ENCODE measurements at places on chromosomes 12 and 14.

- DNase-seq, result no peak
Observed at GRCh38 chr12:55700255-55701018, 7.3 kb downstream of the ITGA7 start.

DNA sequence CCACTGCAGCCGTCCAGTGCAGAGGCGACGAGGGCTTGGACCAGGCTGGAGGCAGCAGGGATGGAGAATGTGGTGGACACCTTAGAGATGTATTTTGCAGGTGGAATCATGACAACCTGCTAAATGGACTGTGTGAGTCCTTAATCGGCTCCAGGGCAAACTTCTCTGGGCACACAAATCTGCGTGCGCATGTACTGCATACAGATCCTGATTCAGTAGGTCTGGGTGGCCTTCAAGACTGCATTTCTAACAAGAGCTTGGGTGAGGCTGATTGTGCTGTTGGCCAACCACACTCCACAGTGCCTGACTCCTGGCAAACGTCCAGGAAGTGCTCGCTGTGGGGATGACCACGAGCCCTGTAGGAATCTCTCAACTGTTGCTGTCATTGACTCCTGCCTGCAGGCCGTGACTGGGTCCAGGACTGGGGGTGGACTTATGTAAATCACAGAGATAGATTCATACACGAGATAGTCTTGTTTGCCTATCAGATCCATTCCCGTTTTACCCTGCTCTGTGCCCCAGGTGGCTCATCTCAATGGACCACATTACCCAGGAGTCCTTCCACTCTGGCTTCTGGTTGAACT is 27.2 kb downstream of the JDP2 start:
- no peak for DNase-seq

DNA sequence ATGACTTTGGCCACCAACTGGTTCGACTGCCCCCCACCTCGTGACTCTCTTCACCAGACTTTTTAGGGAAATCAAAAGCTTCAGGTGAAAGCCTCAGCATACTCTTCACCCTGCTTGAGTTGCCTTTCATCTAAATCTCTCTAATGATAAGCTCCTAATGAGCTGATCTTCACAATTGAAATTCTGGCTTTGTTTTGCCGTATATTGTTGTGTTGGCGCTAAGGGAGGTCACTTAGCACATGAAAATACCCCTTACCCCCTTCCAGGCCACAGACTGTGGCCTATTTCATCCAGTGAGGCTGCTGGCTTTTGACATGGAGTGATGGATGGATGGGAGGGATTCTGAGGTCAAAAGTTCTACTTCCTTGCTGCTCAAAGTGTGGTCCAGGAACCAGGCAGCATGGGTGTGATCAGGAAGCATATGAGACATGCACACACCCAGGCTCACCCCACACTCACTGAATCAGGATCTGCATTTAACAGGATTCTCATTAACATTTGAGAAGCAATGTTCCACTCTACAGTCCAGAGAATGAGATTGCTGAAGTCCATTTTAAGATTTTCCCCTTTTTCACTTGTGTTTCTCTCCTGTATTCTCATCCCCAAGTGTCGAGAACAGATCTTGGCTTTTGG is 131.4 kb downstream of the DACT1 start:
- no peak for DNase-seq

DNA sequence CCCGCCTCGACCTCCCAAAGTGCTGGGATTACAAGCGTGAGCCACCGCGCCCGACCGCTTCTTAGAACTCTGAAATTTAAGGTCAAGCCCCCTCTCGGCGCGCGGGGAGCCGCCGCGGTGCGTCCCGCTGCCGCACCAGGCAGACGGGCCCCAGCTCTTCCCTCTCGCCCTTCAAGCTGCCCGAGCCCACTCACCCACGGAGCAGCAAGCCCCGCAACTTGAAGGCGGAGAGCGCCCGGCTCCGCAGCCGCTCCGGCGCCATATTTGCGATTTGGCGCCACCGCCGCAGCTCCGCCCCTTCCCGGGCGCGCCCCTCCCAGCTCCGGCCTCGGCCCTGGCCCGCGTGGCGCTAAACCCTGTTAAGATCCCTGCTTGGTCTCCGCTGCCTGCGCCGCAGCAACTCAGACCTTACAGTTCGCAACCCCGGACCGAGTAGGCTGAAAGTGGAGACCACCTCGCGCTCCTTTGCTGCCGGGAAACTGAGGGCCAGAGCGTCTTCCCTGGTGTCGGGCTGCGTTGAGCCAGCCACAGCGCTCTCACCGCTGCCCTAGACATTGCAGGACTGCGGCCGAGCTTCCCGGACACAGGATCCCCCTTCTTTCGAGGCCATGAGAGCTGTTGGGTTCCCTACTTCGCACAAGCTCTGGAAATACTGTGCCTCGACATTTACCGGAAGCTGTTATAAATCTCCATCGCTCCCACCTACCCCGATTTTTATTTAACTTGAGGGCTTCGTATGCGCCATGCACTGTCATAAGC is at the start of gene POLE2:
TSS of gene POLE2 (minus strand) at position 273 of the 759 bp plus-strand sequence. CDS start at position 262, 11 bp downstream.
- peak; percentile 42 for DNase-seq

- no peak for DNase-seq
Observed at GRCh38 chr14:42187846-42188245, 581.2 kb downstream of the LRFN5 start.

DNA sequence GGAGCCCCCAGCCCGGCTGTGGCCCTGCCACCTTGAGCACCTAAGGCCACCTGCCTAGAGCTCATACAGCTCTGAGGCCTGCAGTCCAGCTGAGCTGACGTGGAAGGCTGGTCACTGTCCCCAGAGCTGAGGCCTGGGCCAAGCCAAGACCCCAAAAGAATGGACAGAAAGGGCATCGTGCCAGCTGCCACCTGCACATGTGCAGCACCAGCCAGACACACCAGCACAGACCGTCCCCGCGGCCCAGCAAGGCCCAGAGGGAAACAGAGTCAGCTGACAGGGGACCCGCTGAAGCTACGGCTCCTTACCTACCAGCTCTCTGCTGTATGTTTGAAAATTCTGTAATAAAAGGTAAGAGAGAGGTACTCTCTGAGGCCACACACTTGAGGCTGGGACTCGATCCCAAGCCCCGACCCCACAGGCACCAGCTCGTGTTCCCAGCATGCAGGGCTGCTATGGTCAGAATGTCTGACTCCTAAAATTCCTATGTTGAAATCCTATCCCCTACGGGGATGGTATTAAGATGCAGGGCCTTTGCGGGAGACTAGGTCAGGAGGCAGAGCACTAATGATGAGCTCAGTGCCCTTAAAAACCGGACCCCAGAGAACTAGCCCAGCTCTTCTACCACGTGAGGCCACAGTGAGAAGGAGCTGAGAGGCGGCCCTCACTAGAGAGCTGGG is 25.4 kb downstream of the BRF1 start:
- DNase-seq, result no peak

DNA sequence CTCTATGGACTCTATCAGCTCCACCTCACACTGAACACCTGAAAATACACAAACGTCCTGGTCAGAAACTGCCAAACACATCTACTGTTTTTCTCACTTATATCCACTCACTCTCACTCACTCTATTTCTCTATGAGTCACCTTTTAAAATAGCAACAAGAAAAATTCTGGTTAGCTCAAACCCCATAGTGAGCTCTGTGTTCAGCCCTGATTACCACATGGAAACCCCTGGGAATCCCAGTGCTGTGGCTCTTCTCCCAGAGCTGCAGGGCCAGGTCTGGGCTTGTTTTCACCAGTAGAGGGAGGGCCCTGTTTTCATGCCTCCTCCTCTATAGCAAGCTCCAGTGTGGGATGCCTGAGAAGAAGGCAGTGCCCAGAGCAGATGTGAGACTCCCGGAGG is 1126.1 kb downstream of the TMEM121 start:
- DNase-seq, result no peak

DNA sequence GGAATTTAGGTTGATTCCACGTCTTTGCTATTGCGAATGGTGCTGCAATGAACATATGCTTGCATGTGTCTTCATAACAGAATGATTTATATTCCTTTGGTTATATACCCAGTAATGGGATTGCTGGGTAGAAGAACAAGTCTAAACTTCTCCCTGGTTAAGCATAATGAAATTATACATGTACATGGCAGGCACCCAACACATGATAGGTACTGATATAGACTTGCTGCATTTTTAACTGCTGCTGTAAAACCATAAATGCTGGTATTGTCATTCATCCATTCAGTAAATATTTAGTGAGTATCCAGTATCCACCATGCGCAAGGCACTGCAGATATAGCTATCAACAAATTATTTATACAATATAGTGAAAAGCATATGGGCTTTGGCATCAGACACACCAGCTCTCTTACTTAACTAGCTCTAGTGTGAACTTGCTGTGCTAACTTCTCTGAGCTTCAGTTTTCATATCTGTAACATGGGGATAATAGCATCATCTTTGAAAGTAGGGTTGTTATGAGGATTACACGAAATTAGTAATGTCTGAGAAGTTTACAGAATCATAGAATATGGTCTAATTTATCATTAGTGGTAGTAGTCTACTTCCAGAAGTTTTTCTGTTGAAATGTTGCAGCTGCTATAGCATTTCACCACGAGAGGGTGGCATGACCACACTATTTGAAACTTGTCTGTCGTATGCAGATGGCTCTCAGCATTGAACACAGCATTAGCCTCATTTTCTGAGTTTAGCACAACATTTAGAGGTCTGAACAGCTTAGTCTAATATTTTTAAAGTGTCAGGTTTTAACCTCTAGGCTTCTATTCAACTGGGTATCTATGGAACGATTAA is 32.0 kb upstream of the SEL1L start:
- DNase-seq, result no peak

GRCh38 chr14:89276424-89276975 is 140.5 kb downstream of the FOXN3 start:
- DNase-seq, result peak; percentile 9

Measured in stimulated activated CD8-positive, alpha-beta memory T cell treated with anti-CD3 and anti-CD28 coated beads, Interleukin-2, amount 100 ng/mL, for 1 hour (primary cell).